ENCODE measurements at places on chromosomes 3 and 15.

- no peak for DNase-seq
These were observed 37.9 kb downstream of the RHCG start for GRCh38 chr15:89458440-89458839.

- DNase-seq = no peak
These were observed 16.3 kb downstream of the VPS39 start for GRCh38 chr15:42191610-42192346.

- no peak for DNase-seq
These were observed 119.6 kb downstream of the ASB7 start for GRCh38 chr15:100721758-100722550.

- no peak for DNase-seq
These were observed 84.9 kb downstream of the EEFSEC start for GRCh38 chr3:128238184-128238489.

GRCh38 chr3:179615458-179616173 is 11.0 kb downstream of the NDUFB5 start:
- DNase-seq = no peak

GRCh38 chr15:97101572-97101971 is 771.1 kb downstream of the NR2F2 start:
- DNase-seq = no peak

GRCh38 chr15:33830351-33830750 is 137.9 kb upstream of the CHRM5 start:
- no peak for DNase-seq

DNA sequence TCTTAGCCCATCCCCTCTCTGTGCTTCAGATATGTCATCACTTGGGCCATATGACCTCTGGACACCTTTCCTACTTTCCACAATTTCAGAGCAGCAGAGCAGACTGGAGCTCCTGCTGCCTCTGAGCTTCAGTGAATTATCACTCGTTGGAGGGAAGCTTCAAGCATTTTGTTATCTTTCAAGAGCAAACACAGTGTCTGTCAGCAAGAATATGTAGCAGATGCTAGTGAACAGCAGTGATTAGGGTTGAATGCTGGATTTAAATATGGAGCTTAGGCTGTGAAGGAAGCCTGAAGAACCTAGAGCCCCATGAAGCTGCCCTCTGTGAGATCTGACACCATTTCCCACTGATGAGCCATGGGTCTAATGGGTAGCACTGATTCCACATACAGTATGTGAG is 115.4 kb downstream of the UBE3A start:
- DNase-seq = no peak

DNA sequence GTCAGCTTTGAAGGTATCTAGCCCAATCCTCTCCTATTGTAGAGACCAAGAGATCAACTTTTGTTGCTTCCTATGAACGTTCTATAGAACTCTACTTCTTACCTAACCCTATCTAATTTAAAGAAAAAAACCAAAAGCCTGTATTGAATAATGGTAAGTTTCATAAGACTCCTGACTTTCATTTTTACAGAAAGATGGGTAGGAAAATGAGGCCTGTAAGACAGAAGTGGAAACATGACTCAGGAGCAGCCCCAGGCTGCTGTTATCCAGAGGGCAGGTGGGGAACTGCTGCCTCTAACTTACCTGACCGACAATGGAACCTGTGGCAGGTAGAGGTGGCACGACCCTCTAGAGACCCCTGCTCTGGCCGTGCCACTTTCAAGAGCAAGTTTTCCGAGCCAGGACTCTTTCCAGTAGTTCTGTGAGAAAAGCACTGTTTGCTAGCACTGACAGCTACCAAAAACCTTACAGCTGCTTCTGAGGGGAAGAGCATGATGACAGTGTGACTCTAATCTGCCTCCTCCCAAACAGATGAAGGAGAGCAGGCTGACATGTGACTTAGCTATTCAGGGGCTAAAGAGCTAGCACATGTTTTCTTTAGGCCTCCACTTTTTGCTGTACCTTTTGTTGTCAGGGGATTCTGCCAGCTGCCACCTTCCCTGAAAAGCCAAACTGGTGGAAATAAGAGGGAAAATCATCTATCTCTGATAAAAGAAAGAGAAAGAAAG is 17.5 kb downstream of the POPDC2 start:
- no peak for DNase-seq

DNA sequence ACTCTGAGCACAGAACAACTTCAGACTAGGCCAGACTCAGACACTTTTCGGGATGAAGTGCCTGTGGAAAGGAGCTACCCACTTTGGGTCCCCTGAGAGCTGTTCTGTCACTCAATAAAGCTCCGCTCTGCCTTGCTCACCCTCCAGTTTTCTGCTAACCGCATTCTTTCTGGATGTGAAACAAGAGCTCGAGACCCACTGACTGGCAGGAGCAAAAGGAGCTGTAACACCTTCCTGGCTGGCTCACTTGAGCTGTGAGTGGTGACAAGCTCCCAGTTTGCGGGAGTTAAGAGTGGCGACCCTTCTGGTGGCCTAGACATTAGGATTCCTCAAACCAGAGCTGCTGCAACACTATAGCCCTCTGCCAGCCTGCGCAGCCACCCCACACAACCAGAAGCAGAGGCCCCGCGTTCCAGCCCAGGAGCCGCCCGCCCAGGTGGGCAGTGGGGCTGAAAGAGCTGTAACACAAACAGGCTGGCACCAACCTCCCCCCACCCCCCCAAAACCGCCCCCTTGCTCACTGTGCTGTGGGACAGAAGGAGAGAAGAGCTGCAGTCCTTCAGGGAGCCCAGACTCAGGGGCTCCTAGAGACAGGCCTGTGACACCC is 1178.1 kb upstream of the GBE1 start:
- no peak for DNase-seq

DNA sequence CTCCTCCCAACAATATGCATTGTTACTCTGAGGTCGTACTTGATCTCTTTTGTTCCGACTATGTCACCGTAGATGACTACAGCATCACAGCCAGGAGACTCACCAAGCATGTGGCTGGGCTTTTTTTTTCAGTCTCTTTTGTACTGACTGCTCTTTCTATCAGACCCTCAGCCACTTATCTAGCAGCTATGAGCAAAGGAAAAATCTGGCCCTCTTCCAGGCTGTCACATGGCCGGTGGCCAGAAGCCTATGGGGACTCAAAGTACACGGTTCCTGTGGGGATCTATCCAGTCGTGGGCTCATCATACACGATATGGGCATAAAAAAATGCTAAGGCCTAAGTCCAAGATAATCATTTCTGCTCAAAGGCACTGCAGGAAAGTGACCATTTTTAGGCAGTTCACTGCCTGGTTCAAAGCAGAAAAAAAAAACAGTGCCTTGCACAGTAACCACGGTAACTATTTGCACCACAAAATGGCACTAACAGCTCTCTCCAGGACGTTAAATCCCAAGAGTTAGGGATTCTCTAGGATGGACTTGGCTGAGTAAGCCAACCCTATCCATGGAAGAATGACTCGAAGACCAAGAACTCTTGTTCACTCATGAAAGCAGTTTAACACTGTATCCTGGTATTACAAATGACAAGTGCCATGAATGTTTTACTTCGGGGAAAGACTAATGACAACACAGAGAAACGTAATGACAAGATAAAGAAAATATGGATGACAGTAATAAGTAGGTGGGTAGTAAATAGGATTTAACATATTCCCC is 50.3 kb downstream of the SHQ1 start:
- DNase-seq = no peak

GRCh38 chr3:9347081-9347480 is 15.8 kb upstream of the THUMPD3 start:
- DNase-seq = no peak

GRCh38 chr3:164267053-164267452 is 811.2 kb downstream of the SI start:
- no peak for DNase-seq

DNA sequence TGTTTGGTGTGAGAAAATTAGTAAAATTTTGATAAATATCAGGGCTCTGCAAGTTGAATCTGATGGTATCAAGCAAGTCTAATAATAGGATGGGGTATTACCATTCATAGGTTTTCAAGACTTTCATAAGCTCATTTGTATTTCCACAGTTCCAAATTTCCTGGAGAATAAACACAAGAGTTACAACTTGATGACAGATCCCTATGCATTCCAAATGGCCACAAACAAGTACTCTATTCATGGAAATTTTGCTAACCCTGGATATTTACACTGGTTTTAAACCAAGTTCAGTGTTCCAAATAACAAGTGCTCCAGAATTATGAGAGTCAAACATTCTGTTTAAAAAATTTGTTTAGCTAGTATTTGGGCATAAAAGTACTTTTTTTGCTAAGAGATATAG is 75.0 kb upstream of the CNTN6 start:
- no peak for DNase-seq

DNA sequence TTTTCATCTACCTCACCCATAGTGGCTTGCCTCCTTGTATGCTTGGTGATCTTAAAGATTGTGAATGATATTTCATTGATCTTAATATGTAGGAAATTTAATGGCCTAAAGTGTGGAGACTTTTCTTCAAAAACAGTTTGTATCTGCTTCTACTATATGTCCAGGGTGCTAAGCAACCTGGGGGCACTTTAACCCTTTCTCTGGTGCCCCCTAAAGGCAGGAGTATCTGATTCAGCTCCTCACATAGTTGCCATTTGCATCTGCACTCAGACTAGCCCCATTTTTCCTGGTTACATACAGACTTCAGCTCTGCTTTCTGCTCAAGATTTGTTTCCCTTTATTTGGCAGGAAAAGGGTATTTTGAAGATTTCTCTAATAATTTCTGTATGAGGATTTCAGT is 5.2 kb upstream of the PFN2 start:
- DNase-seq = no peak

- DNase-seq = no peak
These were observed 13.1 kb upstream of the ETV5 start for GRCh38 chr3:186121968-186122367.

DNA sequence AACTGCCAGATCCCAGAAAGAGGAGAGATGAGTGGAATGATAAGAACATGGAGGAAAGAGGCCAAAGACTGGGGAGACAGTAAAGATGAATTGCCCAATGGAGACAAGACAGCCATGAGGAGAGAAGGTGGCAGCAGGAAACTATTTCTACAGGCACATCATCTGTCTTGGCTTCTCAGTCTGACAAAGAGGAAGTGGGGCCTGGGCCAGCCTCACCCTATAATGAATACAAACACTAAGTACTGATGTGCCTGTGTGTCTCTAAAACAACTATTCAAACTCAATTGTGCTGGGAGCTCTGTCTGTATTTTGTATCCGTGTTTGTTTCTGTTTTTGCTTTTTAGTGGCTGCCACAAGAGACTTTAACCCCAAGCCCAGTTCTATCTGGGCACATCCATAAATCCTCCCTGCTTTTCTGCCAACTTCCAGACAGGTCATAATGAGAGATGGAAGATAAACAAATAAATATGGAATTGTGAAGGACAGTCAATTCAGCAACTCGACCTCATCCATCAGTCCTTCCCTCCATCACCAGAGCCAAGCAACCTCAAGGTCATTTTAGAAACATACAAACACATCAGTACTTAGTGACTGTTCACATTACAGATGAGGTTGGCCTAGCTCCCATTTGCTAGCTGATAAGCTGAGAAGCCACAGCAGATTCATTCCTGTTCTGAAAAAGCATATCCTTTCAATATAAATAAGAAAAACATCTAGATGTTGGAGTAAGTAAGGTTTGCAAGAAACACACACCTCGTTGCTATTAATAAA is 116.7 kb downstream of the CADPS start:
- DNase-seq = no peak

DNA sequence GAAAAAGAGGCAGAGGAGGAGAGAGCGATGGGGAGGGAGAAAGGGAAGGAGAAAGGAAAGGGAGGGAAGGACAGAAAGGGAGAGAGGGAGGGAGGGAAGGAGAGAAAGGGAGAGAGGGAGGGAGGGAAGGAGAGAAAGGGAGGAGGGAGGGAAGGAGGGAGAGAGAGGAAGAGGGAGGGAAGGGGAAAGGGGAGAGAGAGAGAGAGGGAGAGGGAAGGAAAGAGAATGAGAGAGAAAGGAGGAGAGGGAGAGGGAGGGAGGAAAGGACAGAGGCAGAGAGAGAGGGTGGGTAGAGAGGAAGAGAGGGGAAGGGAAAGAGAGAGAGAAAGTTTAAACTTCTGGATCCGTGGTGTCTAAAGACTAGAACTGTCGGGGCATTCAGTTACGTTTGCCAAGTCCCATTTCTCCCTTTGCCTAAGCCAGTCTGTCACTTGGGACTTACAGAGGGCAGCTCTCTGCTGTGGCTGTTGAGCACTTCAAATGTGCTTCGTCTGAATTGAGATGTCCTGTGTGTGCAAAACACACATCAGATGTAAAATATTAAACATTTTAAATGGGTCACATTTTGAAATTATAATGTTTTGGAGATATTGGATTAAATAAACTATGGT is 62.6 kb downstream of the PLXNA1 start:
- DNase-seq = no peak

DNA sequence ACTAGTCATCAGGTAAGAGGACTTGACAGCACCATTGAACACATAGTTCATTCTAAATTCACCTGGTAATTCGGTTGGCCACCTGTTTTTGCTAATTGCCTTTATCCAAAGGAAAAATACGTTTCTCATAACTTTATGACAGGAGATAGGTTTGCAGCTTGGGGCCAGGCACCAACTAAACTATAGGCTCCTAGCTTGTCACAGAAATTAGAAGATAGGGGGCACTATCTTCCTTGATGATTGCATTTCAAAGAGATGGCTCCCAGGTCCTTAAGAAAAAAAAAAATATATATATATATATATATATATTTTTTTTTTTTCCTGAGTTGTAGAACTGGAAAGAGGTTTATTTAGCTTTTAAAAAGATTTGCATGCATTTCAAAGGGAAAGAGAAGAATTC is 563.6 kb downstream of the NAALADL2 start:
- DNase-seq = no peak
